ENCODE measurements at places on chromosomes 3 and 15. TPM values are rescaled to one million over a fixed set of nuclear protein-coding genes. Genes with fewer than 3 reads are reported as not detected.

Gene CMTM8
- total RNA-seq = 8.4 TPM

- no peak for DNase-seq
Measured at GRCh38 chr3:193574488-193575070, 18.4 kb upstream of the OPA1 start.

DNA sequence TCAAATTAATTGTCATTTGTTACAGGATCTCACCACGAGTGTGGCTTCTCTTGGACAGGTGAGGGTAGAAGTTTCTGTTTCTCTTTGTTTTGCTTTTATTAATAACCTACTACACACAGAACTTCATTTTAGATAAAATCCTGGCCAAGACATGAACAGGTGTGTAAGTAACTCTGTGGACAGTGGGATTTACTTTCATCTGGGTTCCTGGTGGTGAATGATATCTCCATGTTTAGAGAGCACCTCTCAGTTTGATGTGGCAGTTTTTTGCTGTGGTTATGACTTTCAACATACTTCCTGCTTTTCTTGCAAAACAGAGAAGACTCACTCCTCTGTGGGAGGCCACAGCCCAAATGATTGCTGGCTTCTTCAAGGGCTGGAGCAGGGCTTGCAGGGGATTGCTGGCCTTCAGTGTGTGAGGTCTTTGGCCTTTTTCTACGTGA lies 71.1 kb upstream of the XCR1 start:
- no peak for DNase-seq

DNA sequence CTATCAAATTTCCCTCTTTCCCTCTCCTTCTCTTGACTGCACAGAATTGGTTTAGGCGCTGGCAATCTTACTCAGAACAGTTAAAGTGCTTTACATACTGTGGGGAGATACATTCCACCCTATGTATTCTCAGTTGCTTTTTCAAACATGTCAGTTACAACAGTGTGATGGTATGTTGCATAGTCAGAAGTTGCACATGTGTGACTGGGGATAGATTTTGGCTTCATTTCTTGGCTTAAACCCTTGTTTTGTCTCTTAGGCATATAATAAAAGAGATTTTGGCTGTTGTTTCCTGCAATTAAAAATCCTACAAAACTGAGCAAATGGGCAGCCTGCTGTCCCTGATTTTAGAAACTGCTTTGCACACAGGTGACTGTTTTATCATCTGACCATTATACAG lies 86.7 kb downstream of the PIK3R4 start:
- DNase-seq = no peak

Gene PGBD4
- total RNA-seq = 1.3 TPM

GRCh38 chr3:139935866-139936817 lies 1.2 kb downstream of the CLSTN2 start:
- peak; percentile 17 for DNase-seq

Gene ZBTB47
- total RNA-seq = 5.7 TPM

DNA sequence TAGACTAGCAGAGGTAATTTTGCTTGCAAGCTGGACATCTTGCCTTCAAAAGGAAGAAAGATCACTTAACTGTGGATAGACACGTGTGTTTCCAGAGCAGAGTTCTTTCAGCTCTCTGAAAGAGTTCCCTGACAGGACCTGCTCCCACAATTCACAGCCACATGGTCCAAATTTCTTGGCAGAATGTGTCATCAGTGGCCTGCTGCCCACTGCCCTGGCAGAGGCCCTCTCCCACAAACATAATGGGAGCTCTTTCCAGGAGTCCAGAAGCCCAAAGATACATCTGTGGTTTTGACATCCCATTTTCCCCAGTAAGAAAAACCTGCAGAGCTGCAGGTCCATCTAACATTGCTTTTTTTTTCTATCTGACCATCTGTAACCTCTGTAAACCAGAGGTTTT lies 48.3 kb downstream of the SERPINI1 start:
- no peak for DNase-seq

- peak; percentile 66 for DNase-seq
Measured at GRCh38 chr3:182683453-182683852, 109.9 kb upstream of the ATP11B start.

DNA sequence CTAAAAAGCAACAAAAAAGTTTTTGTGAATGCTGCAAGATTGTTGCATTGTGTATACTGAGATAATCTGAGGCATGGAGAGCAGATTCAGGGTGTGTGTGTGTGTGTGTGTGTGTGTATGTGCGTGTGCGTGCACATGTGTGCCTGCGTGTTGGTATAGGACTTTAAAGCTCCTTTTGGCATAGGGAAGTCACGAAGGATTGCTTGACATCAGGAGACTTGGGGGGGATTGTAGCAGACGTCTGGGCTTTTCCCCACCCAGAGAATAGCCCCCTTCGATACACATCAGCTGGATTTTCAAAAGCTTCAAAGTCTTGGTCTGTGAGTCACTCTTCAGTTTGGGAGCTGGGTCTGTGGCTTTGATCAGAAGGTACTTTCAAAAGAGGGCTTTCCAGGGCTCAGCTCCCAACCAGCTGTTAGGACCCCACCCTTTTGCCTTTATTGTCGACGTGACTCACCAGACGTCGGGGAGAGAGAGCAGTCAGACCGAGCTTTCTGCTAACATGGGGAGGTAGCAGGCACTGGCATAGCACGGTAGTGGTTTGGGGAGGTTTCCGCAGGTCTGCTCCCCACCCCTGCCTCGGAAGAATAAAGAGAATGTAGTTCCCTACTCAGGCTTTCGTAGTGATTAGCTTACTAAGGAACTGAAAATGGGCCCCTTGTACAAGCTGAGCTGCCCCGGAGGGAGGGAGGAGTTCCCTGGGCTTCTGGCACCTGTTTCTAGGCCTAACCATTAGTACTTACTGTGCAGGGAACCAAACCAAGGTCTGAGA lies 4.7 kb downstream of the BHLHE40 start:
- DNase-seq = peak; percentile 78

Gene SLC35G2
- total RNA-seq = 0.98 TPM

DNA sequence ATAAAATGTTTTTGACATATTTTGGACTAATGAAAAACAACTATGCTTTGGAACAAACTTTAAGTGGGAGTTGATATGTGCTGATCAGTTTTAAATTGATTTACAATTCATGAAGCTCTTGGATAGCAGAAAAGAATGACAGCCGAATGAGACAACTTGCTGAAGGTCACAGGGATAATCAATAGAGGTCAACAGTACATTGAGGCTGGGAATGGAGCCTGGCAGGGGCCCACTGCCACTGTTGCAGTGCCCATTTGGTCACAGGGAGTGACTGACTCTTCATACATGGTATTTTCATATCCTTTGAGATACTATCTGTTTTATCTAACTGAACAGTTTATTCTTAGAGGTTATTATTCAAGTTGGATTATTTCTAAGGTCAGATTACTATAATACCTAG lies 58.7 kb upstream of the EIF5A2 start:
- no peak for DNase-seq

Gene GPR156
- not detected for total RNA-seq

DNA sequence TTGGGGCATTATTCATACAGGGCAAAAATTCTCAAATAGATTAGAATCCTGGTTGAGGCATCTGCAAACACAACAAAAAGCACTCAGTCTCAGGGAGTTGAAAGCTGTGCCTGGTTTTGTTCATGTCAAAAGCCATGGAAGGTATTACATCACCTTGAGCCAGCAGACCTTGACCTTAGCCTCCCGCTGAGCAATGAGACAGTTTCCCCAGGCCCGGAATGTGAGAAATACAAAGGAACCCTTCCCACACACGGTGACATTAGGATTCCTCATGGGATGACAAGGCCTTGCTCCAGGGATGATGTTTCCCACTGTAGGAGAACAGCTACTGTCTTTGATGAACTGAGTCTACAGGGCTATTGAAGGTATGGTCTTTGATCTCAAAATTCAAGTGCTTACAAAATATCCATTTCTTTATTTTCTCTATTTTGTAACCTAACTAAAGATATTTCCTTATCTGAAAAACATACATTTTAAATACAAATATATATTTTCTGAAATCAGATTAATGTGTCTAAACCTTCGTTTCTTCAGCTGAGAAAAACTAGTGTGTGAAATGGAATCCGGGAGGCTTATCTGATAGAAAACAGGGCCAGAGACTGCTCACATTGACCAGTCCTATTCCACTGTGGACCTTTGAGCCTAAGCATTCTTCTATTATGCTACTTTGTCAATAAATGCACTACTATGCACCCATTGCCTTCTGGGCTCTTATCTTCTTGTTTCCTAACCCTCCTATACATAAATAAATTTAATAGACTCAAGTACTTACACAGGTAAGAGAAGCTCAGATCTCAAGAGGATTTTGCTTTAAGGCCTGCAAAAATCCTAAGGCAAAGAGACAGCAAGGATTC lies 298.2 kb downstream of the KBTBD8 start:
- DNase-seq = no peak

- no peak for DNase-seq
Measured at GRCh38 chr3:124923833-124924232, 10.7 kb downstream of the MUC13 start.

DNA sequence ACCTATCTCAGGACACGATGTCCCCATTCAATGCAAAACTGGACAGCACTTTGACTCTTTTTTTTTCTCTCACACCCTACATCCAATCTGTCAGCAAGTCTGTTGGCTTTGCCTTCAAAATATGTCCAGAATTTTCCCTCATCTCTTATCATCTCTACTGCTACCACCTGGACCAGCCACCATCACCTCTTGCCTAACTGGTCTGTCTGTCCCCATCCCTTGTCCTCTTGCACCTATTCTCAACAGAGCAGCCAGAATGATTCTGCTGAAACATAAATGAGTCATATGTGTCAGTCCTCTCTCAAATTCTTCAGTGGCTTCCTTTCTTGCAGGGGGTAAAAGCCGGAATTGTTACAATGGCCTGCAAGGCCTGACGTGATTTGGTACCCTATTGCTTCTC lies 105.8 kb downstream of the CYP19A1 start:
- no peak for DNase-seq

- DNase-seq = peak; percentile 59
Measured at GRCh38 chr15:74800559-74801094, 12.0 kb upstream of the LMAN1L start.

DNA sequence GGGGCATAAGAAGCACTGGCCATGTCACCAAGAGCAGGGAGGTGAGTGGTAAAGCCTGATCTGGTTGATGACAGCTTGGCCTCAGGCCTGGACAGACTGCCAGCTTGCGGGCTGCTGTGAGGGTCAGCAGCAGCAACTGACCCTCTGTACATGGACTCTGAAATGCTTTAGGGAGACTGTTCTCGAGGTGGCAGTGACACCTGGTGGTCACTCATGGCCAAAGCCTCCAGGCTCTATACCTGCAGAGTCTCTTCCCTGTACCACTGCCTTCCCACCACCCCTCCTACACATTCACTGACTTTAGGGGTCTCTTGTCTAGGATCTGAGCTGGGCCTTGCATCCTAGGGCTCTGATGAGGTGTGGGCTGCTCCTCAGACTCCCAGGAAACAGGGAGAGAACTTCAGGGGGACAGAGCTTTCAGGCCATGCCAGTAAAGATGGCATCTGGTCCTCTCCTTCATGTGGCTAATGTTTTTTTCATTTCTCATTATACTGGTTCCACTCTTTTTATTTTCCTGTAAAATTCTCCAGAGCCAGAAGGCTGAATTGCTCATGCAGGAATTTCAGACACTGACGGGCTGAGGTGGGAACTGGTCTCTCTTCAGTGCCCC lies 17.2 kb upstream of the TIMP4 start:
- peak; percentile 74 for DNase-seq

GRCh38 chr15:66698318-66698961 lies 3.6 kb upstream of the SMAD6 start:
- peak; percentile 64 for DNase-seq

Gene FAM43A
- total RNA-seq = 73.4 TPM

GRCh38 chr3:79930196-79930595 lies 162.4 kb upstream of the ROBO1 start:
- DNase-seq = no peak

Gene ZDHHC23
- 48.3 TPM for total RNA-seq

DNA sequence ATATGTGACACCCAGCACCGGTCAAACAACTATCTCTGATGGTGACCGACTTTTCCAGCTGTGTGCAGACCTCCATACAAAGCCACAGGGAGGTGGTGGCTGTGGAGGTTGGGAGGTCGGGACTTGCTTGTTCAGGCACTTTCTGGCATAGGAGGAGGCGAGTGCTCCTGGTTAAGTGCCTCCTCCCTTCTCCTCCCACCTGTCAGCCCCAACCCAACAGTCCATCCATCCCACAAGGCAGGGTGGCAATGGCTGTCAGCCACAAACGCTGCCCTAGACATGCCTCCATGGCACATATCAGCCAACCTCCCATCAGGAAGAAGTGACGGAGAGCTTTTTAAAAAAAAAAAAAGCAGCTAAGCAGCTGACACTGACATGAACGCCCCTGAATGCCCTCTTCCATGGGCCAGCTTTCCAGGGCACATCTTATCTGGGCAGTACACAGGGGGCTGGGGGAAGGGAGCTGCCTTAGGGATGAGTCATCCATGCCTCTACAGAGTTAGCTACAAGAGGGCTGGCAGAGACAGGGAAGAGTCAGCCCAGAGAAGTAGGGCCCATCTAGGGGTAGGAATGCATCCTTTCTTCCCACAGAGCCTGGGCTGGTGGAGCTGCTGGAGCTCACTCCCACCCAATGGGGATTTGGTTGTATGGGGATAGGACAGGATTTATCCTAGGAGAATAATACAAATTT lies 41.2 kb downstream of the CCDC12 start:
- peak; percentile 79 for DNase-seq

DNA sequence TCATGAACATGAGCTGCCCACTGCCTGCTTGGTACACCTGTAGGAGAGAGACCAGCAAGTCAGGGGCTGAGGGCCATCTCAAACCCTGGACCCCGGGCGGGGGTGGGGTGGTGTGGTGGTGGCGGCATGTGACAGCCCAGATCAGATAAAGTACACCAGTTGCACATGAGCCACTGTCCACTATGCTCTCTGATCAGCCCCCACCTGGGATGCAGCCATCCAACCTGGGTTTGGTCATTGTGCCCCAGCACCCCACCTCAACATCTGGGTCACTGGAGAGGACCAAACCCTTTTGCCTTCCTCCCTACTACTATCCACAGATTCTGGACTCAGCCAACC lies 3.0 kb upstream of the NCKIPSD start:
- DNase-seq = no peak

DNA sequence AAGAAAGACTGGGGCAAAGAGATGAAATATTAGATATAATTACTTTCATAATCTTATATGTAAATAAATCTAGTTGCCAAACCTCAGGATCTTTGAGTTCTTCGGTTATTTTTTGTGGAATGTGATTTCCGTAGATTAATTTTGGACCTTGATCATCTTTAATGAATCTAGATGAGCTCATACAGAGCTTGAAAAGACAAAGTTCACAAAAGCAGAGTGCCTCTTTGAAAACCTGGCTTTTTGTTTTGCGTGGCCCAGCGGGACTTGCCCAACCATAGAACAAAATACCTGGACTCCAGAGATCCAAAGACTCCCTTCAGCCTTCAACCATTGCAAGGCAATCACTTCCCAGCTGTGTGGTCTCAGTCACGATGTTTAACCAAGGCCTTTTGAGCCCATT lies 54.8 kb upstream of the CHST2 start:
- no peak for DNase-seq

DNA sequence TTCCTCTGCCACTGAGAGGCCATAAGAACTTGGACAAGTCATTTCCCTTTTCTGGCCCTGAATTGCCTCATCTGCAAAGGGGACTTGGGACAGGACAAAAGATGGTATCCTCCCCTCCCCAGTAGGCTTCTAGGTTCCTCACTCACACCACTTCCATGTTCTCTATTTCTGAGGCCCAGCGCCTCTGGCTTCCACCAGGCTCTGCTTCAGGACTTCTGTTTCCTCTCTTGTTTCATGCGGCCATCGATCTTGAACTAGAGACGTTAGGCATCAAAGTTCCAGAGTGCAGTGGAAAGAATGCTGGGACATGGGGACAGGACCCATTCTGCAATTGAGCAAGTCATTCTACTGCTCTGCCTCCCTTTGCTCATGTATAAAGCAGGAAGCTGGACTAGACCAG lies 1.7 kb downstream of the TM4SF4 start:
- no peak for DNase-seq

GRCh38 chr15:41492597-41493204 lies 973 bp upstream of the ITPKA start:
- DNase-seq = no peak
